ENCODE measurements at places on chromosomes 12 and 14. TPM values are rescaled to one million over a fixed set of nuclear protein-coding genes. Genes with fewer than 3 reads are reported as not detected.

The BAZ1A gene
- 26.1 TPM for total RNA-seq

DNA sequence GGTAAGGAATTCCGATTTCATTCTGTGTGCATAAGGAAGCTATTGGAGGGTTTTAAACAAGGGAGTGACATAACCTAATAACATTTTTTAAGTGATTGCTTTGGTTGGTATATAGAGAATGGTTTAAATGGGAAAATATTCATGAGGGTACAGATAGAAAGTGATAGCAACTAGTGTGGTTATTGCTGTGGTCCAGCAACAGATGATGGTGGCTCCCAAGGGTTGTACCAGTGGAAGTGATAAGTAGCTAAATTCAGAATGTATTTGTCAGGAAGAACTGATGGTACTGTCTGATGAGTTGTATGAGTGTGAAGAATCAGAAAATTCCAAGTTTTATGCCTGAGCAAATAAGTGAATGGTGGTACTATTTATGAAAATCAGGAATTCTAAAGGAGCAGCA, 2.6 kb upstream of the CNOT2 start:
- DNase-seq, result no peak

- DNase-seq, result no peak
Measured at GRCh38 chr12:62720025-62720424, 214.9 kb downstream of the PPM1H start.

DNA sequence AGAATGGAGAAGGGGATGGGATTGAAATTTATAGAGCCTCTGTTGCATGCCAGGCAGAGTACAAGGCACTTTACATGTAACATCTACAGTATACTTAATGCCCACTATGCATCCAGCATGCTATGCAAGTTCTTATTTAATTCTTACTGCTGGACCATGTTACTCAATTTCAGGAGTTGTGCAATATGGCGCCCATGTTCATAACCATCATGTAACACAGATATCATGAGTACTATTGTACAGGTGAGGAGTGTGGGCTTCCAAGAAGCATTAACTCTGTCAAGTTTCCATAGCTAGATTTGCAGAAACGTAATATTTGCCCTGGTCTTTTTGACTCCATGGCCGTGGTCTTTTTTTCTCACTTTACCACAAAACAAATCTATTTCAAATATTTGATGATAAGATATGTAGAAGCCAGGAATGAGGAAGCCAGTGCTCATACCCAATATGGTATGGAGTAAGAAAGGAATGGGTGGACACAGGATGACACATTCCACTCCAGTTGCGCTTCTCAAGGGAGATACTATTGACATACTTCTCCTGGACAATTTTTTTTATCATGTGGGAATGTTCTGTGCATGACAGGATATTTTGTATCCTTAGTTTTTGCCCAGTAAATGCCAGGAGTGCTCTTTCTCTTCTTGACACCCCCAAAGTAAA, 191.8 kb downstream of the C12orf75 start:
- DNase-seq, result peak; percentile 67

- no peak for DNase-seq
Measured at GRCh38 chr12:46258129-46258528, 10.7 kb downstream of the SLC38A1 start.

The TRPV4 gene
- total RNA-seq, result 2.0 TPM

DNA sequence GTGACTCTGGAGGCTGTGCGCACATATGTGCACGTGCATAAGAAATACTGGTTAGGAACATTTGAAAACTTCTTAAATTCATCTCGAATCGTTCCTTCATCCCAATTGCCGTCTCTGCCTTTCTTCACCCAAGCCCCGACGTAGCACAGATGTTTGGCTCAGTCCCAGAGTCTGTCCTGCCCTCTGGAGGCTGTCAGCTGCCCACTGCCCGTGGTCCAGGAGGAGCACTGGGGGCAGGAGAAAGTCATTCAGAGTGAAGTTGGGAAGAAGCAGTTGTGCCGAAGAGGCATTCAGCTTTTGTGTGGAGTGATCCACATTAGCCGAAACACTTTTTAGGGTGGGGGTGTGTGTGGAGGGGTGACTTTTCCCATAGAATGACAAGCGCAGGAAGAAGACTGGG, 124.9 kb downstream of the TSPAN9 start:
- no peak for DNase-seq

The CISTR gene
- not detected for total RNA-seq

DNA sequence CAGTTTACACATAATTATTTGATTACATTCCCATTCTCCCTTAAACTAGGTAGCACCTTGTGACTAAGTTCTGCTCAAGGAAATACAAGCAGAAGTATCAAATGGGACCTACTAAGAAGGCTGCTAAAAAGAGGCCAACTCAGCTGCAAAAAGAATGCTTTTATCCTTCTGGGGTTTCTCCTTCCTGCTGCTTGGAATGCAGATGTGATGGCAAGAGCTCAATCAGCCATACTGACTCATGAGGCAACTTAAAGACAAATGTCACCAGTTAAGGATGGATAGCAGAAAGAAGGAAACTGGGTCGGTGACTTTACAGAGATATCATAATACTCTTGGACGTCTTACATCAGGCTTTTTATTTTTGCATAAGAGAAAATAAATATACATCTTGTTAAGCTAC, 38.0 kb upstream of the RAP1B start:
- DNase-seq, result peak; percentile 15

- no peak for DNase-seq
Measured at GRCh38 chr12:9134981-9135628, 19.4 kb upstream of the A2M start.

- no peak for DNase-seq
Measured at GRCh38 chr12:7015555-7016370, 2.5 kb downstream of the LPCAT3 start.

GRCh38 chr12:114682106-114682784, 1.7 kb downstream of the TBX3 start:
- DNase-seq, result no peak

GRCh38 chr12:47817272-47818006, 2.3 kb downstream of the HDAC7 start:
- DNase-seq, result peak; percentile 18

DNA sequence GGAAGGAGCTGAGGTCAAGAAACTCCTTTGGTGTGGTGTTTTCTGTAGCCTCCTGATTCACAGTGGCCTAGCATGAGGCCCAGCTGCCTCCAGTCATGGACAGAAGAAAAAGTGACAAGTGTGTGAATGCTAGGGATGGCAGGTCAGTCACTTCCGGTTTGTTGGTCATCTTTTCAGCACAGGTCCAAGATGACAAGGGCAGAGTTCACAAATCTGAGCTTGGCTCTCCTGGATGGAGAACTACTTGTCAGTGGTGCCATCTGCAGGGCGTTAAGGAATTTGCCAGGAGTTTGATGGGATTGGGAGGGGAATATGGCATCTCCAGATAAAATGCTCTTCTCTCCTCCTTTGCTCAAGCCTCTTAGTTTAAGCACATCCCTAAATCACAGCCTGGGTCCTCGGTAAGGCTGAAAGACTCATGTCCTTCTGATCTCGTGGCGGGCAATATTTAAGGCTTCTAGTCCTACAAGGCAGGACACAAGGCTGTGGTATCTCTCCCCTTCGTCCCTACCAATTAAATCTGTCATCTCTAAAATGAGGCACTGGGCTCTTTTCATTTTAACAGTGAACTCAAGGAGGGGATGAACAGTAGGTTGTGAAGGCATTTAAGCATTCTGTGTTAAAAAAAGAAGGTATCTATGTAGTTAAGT, 10.0 kb downstream of the TUBA1B start:
- peak; percentile 59 for DNase-seq

DNA sequence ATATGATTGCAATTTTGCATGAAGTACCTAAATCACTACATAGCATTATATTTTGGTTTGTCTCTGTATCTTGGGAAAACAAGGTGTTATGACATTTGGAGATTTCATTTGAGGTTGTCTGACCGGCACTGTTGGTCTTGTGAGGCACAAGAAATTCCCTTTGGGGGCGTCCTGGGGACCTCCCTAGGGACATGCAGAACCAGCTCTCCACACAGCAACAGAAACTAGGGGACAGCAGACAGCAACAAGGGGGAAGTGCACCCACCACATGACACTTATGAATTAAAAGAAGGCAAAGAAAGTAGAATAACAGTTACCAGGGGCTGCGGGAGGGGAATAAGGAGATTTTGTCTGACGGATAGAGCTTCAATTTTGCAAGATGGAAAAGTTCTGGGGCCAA, 14.4 kb downstream of the DDX54 start:
- DNase-seq, result no peak

The CACNA1C gene
- 10.7 TPM for total RNA-seq

DNA sequence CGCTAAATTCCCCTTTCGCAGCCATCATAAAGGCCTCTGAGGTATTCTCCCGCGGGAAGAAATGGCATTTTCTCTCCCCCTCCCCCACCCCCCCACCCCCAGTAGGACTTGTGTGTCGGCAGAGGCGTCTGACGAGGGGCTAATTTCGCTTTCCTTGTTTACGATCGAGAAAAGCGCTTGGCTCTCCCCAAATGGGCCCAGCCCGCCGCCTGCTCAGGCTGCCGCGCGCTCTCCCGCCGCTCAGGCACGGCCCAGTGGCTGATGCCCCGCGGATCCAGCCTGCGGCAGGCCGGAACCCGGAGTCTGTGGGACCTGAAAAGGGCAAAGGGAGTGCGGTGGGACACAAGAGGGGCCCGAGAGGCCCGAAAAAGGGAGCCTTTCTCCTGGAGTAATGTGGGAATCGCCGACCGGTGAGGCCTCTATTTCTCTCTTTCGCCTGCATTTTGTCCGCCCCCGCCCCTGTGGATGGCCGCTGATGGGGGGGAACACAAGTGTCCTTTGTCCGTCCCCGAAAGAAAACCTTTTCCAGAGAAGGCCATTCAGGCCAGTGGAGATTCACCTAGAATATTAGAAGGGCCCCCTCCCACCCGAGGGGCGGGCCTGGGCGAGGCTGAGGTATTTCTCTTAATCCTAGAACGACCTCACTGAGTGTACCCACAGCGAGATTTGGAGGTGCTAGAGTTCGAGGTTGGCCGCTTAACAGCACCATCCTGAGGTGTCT, 9.0 kb upstream of the HOXC6 start:
- DNase-seq, result no peak

GRCh38 chr12:46134205-46134811, 134.5 kb downstream of the SLC38A1 start:
- DNase-seq, result no peak

GRCh38 chr12:64178122-64178521, 44.0 kb downstream of the KICS2 start:
- DNase-seq, result peak; percentile 70

The SOAT2 gene
- total RNA-seq, result 0.21 TPM

DNA sequence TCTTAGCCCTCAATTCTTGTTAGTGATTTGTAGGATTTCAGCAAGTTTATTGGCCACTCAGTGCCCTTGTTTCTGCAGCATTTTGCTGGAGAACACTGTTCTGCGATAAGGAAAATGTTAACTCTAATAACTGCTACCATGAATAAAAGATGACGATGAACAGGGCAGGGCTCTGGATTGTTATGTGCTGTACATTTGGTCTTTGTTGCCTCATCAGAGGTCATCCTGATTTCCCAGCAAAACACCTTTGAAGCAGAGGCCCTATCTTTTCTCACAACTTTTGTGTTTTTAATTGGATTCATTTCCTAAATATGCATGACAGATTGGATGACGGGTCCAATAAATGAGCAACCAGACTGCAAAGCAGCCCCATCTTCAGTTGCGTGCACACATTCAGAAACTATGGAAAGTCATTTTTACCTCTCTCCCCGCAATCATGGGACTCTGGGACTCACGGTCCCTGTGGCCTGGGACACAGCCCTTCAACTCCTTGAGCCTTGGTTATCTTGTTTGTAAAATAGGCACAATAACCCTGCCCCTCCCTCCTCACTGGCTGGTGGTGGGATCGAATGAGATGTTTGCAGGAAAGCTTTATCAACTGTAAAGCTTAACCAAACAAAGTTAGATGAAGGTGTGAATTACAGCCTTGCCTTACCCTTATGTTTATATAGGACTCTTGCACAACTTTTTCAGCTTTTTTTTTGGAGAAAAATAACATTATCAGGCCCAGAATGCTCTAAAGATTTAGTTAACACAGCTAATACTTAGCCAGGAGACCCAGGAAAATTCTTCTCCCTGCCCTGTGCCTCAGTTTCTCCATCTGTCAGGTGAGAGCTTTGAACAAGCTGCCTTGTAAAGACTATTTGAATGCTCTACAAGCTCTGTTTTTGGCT, 45.4 kb downstream of the RPH3A start:
- no peak for DNase-seq

- DNase-seq, result no peak
Measured at GRCh38 chr12:111353026-111353425, 15.9 kb downstream of the PHETA1 start.

- no peak for DNase-seq
Measured at GRCh38 chr12:120574106-120574505, 7.1 kb downstream of the POP5 start.

The BHLHE41 gene
- 12.8 TPM for total RNA-seq

- no peak for DNase-seq
Measured at GRCh38 chr12:42015051-42015461, 129.6 kb downstream of the GXYLT1 start.

The LIMA1 gene
- 319 TPM for total RNA-seq

DNA sequence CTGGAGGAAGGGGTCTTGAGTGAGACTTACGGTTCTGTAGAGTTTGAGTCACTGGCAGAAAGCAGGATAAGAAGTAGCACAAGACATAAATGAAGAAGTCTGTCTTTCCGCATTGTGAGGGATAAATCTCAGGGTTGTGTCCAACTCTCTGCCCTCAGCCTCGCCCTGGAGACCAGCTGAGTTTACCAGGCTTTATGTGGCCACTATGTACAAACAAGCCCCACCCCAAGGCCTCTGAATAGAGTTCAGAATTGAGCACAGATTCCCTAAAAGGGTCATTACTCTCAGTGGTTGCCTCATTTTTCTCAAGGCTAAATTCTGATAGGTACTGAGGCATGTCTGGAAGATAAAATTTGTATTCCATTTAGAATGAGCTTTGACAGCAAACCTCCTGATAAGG, at the start of gene PZP:
Gene PZP, minus strand, starts transcription at position 167 of the 400 bp plus-strand sequence. Its CDS starts 54 bp downstream, at position 113.
- no peak for DNase-seq

DNA sequence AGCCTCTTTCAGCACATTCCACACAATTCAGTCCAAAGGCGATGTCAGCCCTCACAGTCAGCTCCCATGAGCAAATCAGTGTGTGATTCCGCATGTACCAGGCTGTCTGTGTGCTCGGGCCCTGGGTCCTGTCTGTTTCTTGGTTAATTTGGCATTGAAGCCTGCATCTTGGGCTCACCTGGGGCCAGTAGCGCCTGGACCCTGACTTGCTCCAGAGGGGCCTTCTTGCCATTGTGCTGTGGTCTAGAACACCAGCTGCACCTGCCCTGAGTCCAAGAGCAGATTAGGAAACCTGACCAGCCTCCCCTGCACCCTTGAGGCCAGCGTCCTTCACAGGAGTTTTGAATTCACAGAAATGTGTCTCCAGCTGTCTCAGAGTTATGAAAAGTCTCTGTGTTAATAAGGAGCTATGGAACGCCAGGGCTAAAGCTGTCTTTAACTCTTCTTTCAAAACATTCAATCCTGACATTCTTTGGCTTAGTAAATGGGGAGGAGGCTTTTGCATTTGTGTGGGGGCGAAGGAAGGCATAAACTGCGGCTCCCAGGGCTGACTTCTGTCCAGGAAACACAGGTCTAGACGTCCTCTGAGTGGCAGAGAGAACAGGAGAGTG, 102.2 kb downstream of the ARF6 start:
- DNase-seq, result no peak

The SEL1L gene
- total RNA-seq, result 100.0 TPM

The TCL1B gene
- not detected for total RNA-seq

- DNase-seq, result no peak
Measured at GRCh38 chr12:108772247-108772646, 40.9 kb upstream of the CORO1C start.

The ELK3 gene
- 51.5 TPM for total RNA-seq

The TTC8 gene
- total RNA-seq, result 51.4 TPM

Data from HFFc6 (cell line).